ENCODE measurements at places on chromosomes 4 and X.
A peak's percentile ranks its signal among the peaks of the same experiment; 100 is the strongest.

GRCh38 chr4:151728679-151729078 is 32.1 kb downstream of the GATB start:
- DNase-seq, result no peak

- no peak for DNase-seq
Observed at GRCh38 chrX:134144231-134144630, 92.8 kb upstream of the CCDC160 start.

DNA sequence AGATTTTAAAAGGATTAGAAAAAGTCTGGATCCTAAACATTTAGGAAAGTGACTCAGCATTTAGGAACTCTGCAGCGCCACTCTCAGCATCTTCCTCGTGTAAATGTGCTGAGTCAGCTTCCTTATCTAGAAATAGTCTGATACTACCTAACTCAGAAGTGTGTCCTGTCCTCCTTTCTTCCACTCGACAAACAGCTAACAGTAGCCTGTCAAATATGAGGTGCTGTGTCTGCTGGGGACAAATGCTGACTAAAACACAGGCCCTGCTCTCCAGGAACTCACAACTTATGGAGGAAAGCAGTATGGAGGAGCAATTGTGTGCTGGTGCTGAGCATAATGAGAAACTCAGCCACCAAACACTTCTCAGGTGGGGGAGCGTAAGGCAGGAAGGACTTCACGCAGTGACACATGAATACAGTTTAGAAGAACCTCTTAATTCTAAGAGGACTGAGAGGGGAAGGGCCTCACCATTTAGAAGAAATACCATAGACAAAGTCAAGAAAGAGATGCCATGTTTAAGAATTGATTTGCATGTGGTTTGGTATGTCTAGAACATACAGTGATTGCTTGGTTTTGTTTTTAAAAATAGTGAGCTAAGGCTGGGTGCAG is 125.3 kb downstream of the SOWAHB start:
- no peak for DNase-seq

GRCh38 chr4:88610771-88611170 is 18.5 kb downstream of the HERC3 start:
- DNase-seq, result no peak

GRCh38 chr4:75831856-75832405 is 70.3 kb downstream of the PPEF2 start:
- DNase-seq, result no peak

DNA sequence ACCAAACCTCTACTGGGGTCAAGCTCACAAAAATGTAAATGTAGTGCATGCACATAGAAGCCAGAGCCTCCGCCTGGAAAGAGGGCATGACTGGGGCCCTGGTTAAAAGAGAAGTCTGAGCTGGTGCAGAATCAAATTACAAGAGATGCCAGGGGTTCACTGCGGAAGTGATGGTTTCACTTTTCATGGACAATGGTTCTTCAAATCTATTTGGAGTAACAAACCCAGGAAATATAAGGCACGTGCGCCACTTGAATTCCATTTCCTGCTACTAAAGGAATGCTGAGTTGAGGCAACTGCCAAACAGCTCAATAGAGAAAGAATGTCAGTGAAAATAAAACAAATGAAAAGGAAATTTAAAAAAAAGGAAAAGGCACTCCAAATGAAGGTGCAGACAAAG is 79.8 kb downstream of the FUNDC1 start:
- DNase-seq, result no peak

- no peak for DNase-seq
Observed at GRCh38 chrX:413322-414201, 26.9 kb upstream of the PPP2R3B start.

DNA sequence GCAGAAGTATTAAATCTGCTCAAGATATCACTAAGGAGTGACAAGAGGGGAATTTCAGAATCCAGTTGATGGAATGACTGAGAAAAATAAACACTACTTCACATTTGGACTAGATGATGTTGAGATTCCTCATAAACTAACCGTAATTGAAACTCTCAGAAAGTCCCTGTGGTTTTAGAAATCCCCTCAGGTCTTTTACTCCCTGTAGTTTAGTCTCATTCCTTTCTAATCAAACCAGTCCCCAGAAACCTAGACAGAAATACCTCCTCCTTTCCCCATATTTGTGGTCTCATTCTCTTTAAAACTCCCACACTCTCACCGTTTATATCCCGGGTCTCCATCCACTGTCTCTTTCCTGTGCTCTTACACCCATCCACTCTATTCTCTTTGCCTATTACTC is 15.0 kb upstream of the TLR1 start:
- no peak for DNase-seq

- no peak for DNase-seq
Observed at GRCh38 chrX:750812-751211, 120.2 kb downstream of the SHOX start.

DNA sequence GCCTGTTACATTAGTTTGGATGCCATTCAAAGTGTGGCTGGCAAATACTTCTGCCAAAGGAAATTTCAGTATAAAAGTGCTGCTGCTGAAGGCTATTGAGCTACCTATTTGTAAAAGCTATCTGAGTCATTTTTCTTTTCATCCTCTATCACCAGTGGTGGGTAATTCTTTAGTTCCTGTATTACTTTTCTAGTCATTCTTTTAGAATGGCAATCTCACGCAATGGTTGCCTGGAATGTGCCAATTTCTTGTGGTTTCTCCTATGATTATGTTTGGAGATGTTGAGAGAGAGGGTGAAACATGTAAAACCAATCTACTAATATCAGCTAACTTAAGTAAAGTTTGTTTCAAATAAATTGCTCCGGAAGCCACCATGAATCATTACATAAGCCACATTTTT is 685.0 kb downstream of the RAPGEF2 start:
- no peak for DNase-seq

GRCh38 chr4:147709999-147710398 is 21.9 kb upstream of the ARHGAP10 start:
- DNase-seq, result no peak

- no peak for DNase-seq
Observed at GRCh38 chr4:11440481-11441193, 11.9 kb upstream of the HS3ST1 start.

GRCh38 chr4:124694946-124695598 is 17.5 kb downstream of the ANKRD50 start:
- no peak for DNase-seq

DNA sequence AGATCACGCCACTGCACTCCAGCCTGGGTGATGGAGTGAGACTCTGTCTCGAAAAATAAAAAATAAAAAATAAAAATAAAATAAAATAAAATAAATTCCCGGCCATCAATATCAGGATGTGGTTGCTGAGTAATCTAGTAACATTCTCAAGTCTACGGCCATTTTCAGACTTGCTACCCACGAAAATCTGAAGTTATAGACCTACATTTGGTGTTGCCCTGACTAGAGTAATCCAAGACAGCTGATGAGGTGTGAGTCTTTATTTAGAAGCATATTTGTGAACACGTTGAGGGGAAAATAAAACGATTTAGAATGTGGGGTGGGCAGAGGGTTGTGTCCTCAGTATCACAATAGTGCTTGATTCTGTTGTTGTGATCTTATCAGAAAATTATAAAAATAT is 130.2 kb upstream of the MID1 start:
- DNase-seq, result no peak

- DNase-seq, result no peak
Observed at GRCh38 chrX:1060562-1060960, 151.9 kb downstream of the CRLF2 start.

DNA sequence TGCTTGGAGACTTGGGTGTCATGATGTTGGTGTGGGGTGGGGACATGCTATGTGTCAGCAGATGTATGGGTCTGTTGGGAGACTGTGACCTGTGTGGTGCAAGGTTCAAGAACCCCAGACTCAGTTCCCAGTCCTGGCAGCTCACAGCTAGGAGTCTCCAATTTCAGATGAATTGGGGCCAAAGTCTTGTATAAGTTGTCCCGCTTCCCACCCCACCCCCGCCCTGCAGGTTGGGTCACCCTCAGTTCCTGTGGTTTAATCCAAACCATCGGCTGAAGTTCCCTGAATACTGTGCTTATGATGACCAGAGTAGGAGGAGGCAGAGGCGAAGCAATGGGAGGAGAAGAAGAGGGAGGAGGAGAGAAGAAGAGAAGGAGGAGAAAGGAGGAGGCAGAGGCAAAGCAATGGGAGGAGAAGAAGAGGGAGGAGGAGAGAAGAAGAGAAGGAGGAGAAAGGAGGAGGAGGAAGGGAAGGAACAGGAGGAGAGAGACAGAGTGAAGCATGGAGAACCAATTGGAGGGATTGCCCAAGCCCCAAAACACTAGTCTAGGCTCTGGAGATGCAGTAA is 112.6 kb downstream of the EFNB1 start:
- DNase-seq, result no peak

GRCh38 chr4:111923786-111924185 is 221.5 kb upstream of the FAM241A start:
- DNase-seq, result no peak

DNA sequence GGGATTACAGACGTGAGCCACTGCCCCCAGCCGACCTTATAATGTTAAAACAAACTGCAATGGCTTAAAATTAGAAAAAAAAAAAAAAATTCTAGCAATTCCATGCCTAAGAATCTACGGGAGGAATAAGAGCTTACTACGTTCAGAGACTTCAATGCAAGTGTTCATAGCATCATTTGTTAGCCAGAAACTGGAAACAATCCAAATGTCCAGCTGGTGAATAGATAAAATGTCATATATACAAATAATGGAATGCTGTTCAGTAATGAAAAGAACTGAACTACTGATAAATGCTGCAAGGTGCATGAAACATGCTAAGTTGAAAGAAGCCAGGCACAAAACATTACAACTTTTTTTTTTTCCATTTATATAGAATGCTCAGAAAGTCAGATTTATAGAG is 5.3 kb downstream of the EXOSC9 start:
- DNase-seq, result no peak

- no peak for DNase-seq
Observed at GRCh38 chrX:115589419-115589818, 28.4 kb downstream of the PLS3 start.

DNA sequence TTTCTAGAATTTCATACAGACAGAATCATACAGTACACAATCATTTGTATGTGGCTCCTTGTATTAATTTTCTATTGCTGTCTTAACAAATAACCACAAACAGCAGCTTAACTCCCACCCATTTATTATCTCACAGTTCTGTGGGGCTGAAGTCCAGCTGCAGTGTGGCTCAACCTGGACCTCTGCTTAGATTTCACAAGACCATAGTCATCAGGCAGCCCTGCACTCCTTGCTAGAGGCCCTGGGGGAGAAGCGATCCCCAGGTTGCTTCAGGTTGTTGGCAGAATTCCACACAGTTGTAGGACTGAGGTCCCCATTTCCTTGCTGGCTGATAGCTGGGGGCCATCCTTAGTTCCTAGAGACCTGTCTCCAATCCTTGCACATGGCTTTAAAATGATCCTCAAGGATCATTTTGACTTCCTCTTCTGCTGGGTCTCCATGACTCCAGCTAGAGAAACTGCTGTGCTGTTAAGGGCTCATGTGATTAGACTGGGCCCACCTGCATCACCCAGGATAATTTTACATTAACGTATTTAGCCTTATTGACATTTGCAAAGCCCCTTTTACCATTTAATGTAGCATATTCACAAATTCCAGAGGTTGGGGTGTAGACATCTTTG is 60.9 kb upstream of the SMAD1 start:
- no peak for DNase-seq

- no peak for DNase-seq
Observed at GRCh38 chr4:31601793-31602192, 881.6 kb downstream of the PCDH7 start.

GRCh38 chrX:109732807-109733612 is at the start of gene ACSL4:
Gene ACSL4 (minus strand): TSS chrX:109733257. CDS start chrX:109683363, 49,894 bp downstream.
- DNase-seq, result peak; percentile 68

DNA sequence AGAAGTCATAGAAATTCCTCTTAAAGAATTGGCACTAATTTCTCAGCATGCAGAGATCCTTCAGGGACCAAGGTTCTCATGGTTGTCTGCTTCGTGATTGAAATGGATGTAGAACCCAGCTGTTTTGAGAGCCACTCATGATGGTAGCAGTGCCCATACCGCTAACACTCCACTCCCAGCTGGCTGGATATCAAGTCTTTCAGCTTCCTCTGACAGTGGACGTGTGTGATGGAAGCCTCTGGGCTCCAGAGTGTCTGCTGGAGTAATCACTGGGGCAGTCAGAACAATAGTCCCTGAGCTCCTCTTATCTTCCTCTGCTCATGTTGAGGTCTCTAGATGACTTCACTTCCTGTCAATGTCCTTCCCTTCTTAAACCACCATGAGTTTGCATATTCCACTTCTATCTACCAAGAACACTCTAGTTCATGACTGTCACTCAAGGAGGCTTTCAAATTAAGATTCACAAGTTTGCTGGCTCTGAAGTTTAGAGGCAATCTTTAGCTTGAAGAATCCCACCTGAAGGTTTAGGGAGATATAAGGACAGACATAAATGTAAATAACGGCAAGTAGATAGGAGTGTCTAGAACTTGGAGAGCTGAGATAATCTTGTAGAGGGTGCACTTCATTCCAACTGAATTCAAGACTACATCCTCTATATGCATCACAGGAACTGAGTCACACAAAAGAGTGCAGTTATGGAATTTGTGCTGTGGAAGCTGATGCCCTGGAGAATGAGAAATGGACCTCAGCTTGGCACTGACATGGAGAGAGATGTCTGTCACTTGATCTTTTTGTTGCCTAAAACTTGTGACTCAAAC is 64.5 kb upstream of the WDR1 start:
- DNase-seq, result no peak

- no peak for DNase-seq
Observed at GRCh38 chr4:116930329-116930728, 155.0 kb downstream of the TRAM1L1 start.

DNA sequence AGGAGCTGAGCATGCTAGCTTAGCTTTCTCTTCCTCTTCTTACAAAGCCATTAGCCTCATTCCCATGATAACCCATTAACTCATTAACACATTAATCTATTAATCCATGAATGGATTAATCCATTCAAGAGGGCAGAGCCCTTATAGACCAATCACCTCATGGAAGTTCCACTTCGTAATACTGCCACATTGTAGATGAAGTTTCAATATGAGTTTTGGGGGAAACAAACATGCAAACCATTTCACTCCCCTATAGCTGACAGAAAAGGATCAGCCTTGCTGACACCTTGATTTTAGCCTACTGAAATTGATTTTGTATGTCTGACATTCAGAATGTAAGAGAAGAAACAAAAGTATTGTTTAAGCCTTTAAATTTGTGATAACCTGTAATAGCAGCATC is 251.8 kb upstream of the GALNTL6 start:
- DNase-seq, result no peak

DNA sequence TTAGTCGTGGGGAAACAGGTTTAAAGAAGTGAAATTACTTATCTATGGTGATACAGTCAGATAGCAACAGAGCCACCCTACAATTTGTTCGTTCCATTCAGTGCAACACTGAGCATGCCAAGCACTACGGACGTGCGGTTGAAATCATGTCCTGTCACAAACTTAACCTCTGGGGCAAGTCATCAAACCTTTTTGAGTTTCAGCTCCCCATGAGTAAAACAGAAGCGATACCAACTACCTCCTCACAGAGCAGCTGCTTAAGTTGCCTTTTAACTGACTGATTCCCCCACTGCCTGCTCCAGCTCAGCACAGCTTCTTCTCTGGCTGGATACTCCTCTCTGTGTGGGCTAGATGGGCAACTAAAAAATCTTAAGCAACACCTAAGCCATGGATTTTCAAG is 36.0 kb downstream of the LHFPL1 start:
- no peak for DNase-seq

- no peak for DNase-seq
Observed at GRCh38 chr4:77711469-77711868, 105.8 kb downstream of the CXCL13 start.

GRCh38 chrX:125742811-125743210 is 423.1 kb downstream of the TEX13C start:
- no peak for DNase-seq

All from stimulated activated CD8-positive, alpha-beta memory T cell treated with anti-CD3 and anti-CD28 coated beads, Interleukin-15, amount 100 ng/mL, for 24 hours (primary cell).